LoVo (cell line): ENCODE measurements at places on chromosomes 6 and 20.

- no peak for DNase-seq
Measured at GRCh38 chr6:81875782-81876293, 123.4 kb upstream of the TENT5A start.

DNA sequence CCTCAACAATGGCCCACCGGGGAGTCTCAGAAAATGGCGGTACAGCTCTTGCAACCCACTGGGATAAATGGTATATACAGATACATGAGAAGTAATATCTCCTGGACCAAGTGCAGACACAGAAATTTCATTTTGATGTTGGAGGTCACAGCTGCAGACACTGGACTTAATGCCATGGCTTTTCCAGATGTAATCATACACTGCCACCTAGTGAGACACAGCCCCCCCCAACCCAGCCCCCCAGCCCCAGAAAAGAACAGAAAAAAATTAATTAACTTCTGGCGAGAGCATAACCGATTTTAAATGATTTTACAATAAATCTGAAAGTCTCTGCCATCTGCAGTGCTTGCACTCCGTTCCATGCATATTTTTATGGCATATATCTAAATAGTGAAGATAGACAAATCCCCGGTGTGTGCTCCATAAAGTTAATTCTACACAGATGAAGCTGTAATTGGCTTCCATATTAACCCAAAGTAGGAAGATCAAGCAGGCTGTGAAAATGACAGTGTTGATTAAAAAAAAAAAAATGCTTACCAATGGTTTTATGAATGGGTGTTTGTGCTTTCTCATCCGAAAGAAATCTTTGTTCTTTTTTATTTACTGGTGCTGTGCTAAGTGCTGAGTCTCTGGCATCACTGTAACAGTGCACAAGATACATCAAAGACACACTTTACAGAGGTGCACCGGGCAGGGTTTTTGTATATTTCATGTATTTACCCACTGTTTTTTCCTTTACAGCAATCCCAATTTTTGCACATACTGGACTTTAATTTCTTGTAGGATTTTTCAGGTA is 804.1 kb downstream of the TFAP2A start:
- no peak for DNase-seq

GRCh38 chr20:23358563-23358906 is 3.4 kb upstream of the GZF1 start:
- no peak for DNase-seq

GRCh38 chr6:163152701-163153100 is 261.8 kb upstream of the QKI start:
- DNase-seq: no peak

DNA sequence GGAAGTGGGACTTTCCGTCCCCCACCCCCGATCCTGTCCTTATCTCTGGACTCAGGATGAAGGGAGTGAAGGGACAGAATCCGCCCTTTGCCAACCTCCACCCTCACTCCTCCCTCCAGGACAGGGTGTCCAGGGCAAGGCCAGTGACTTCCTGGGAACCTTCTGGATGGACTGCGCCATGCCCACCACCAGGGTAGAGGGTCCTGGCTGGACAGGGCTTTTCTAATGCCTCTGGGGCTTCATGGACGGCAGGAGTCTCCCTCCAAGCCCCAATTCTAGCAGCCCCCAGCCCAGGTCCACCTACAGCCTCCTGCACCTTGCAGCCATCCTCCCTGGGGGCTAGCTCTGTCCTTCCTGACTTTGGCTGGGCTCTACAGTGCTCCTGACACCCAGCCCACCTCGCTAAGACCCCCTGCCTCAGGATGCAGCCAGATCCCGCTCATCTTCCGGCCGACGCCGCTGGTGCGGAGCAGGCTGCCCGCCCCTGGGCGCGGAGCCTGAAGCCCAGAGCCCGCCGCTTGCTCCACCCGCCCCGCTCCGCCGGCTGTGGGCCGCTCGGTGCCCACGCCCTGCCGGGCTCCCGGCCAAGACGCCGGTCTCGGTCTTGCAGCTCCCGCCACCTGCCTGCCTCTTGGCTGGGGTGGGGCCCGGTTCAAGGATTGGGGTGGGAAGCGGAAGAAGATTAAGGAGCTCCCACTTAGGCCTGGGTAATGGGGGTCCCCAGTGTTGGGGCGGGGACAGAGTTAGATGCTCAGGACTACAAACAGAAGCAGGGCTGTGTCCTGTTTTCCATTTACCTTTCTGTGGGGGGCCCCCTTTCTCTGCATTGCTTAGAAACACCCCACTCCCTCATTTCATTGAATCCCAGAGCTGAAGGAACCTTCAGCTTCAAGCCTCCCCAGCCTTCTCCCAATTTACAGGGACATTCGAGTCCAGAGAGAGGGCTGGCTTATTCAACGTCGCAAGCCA is 72.8 kb downstream of the MDGA1 start:
- peak; percentile 53 for DNase-seq

- no peak for DNase-seq
Measured at GRCh38 chr20:59485576-59486454, 118.5 kb upstream of the PHACTR3 start.

- no peak for DNase-seq
Measured at GRCh38 chr6:129115471-129115870, 232.5 kb downstream of the LAMA2 start.

DNA sequence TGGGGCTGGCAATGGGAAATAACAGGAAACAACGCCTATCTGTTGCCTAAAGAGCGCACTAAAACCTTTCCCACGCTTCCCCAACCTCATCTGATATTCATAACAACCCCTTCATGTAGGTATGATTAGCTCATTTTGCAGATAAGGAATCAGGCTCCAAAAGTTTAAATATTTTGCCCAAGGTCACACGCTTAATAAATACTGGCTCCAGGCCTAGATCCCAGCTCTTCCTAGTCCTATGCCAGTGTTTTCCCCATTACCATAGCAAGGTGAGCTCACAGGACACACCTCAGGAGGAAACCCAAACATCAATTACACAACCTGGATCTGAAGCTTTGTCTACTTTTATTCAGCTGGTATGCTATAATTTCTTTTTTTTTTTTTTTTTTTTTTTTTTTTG is 19.6 kb downstream of the MBOAT1 start:
- no peak for DNase-seq

- DNase-seq: no peak
Measured at GRCh38 chr6:138601128-138601527, 101.8 kb upstream of the NHSL1 start.

GRCh38 chr20:62966212-62967148 is 14.0 kb downstream of the SLC17A9 start:
- DNase-seq: no peak

DNA sequence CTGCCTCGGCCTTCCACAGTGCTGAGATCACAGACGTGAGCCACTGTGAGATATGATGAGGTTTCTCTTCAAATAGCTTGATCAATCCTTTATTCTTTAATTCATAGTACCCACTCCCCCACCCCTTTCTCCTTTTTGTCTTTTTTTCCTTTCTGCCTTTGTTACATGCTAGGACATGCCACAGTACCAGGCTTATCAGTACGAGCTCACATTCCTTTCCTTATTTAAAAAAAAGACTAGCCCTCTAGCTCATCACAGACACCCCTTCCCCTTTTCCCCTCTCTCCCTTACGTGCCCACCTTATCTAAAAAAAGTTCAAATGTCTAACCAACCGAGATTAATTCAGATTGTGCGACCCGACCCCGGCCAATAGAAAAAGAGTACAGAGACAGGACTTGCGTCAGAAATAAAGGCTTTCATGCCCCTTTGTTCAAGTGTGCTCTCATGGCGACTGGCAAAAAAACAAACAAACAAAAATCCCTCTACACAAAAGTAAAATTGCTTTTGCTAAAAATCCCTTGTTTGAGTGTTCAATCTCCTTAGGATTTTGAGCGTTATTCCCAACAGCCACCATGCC is 49.2 kb downstream of the MRAP2 start:
- no peak for DNase-seq

- no peak for DNase-seq
Measured at GRCh38 chr6:72535124-72535523, 86.7 kb upstream of the KCNQ5 start.

- no peak for DNase-seq
Measured at GRCh38 chr20:25543068-25543467, 42.3 kb downstream of the NINL start.

- no peak for DNase-seq
Measured at GRCh38 chr20:2899243-2899642, 26.0 kb downstream of the PTPRA start.

GRCh38 chr6:49430866-49431265 is 32.2 kb downstream of the MMUT start:
- DNase-seq: no peak

DNA sequence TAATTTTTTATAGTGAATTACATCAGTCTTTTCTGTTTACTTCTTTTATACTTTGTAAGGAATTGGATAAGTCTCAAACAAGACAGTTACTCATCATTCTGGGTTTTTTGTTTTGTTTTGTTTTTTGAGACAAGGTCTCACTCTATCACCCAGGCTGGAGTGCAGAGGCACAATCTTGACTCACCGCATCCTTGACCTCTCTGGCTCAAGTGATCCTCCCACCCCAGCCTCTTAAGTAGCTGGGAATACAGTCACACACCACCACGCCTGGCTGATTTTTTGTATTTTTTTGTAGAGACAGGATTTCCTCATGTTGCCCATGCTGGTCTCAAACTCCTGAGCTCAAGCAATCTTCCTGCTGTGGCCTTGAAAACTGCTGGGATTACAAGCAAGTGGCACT is 524.3 kb downstream of the EYS start:
- no peak for DNase-seq

DNA sequence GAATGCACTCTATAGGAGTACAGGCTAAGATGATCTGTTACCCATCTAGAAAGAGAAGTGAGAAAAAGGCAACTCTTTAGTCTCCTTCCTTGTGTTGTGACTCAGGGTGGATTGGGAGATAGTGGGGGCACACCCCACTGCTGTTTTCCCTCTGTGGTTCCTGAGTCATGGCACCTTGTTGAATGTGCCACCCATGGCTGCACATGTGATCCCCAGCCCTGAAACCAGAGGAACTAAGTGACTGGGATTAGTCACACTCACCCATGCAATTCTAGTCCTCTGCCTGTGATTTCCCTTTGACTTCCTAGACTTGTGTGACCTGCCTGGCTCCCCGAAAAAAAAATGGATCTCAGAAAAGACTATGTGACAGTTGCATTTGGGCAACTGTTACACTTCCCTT is 48.6 kb upstream of the HTR1B start:
- DNase-seq: no peak

DNA sequence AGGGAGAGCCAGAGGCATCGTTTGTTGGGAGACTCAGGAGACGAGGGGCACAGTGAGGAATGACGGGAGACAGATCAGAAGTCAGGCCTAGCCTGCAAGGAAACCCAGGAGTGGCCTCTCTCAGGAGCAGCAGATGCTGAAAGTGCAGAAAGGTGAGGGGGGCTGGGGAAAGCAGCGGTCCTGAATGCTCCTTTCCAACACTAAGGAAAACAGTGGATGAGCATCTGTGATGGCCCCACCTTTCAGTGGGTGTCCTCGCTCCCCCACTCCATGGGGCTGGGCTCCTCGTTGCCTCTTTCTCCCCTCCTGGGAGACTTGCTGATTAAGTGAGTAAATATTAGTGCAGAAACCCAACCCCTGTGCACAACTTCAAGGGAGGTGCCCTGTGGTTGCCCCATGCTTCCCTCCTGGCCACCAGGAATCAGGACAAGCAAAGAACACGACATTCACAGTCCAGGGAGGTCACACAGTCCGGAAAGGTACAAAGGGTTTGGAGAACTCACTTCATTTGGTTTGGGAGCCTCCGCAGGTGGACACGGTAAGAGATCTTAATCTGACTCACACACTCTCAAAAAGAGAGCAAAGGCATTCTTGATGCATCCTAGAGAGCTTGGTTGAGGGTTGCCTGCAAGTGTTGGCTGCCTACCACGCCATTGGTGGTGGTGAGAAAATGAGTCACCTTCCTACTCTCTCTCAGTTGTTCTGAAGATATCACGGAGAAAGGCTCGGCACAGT is 9.7 kb upstream of the BPIFB1 start:
- DNase-seq: no peak

DNA sequence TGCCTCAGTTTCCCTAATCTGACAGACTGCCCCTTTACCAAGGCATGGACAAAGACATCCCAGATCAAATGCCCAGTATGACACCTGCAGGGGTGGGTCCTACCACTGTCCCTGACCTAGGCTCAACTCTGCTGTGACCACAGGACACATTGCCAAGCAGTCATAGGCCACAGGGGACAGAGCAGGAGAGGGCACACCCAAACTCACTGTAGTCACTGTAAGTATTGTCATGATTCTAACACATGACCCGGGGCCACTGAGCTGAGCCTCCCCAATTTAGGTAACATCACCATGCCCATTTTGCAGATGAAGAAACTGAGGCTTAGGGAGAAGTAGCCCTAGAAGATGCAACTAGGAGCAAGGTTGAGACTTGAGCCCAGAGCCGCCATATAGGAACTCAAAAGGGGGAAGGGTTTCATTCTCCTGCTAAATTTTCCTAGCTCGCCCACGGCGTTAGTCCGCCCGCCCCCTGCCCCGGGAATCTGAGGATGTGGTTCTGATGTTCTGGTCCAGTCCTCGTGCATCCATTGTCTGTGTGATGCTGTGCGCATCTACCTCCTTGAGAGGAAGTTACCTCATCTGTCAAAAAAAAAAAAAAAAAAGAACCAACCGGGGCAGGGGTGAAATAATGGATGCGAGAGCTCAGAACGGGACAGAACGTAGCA is 44.8 kb downstream of the PMEPA1 start:
- DNase-seq: no peak

- no peak for DNase-seq
Measured at GRCh38 chr6:11938285-11938890, 73.7 kb upstream of the HIVEP1 start.

- no peak for DNase-seq
Measured at GRCh38 chr6:107666084-107666980, 157.8 kb downstream of the SCML4 start.

DNA sequence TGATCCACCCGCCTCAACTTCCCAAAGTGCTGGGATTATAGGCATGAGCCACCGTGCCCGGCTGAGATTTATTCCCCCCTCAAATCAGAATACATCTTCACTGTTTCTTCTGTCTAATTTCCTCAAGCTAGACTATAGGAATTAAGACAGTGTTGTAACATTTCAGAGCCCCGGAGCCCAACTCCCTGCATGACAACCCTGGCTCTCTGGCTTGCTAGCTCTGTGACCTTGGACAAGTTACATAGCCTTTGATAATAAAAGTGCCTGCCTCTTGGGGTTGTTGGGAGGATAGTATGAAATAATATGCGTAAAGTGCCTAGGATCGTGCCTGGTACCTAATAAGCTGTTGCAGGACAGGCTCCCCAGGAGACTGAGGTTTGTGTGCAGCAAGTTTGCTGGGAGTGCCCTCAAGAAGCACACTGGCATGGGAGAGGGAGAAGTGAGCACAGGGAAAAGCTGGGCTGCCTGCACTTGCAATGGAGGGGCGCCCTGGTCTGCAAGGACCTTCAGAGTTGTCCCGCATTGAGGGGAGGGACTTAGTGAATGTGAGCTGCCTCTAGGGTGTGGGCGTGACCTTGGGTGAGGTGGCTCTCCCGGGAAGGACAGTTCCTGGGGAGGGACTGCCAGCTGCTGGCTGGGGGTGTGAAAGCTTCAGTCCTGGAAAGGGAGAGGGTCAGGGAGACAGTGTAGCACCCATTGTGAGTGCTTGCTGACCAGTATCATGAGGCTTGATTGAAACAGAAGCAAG is 43.4 kb downstream of the TAF8 start:
- no peak for DNase-seq
